ENCODE measurements at places on chromosomes 16 and 17. TPM values are rescaled to one million over a fixed set of nuclear protein-coding genes. Genes with fewer than 3 reads are reported as not detected.

DNA sequence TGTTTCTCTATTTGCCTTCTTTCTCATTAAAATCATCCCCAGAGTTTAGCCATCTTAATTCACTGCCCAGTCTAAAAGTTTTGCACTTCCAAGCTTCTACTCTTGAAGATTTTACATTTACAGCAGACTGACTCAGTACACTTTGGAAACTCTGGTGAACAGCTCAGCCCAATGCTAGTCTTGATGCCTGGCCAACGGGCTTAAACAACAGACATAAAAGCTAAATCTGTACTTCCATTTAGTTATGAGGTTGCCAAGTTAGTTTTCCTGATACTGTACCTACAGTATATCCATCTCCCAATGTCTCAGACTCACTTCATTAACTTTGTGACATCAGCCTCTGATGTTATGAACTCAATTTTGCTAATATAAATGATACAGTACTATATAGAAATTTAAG is 891.8 kb upstream of the SOX9 start:
- DNase-seq = no peak

CCL3 gene
- total RNA-seq = 0.30 TPM

- DNase-seq = no peak
Observed at GRCh38 chr16:17106243-17106791, 364.4 kb downstream of the XYLT1 start.

AOC2 gene
- total RNA-seq = 0.49 TPM

DNA sequence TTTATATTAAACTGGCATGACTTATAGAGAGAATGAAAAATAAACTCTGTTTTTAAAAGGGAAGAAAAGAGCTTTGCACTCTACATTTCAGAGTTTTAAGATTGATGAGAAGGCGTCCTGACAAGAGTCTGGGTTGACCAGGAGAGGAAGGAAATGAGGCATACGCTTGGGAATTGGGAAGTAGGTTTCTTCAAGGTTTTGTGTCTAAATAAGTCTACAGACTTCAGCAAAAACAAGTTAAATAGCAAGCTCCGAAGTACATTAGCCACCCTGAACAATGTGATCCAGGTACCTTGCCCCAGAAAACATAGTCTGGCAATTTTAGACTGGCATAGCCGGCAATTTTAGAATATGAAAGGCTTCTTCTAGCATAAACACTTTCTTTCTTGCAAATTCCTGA is 28.5 kb upstream of the CCDC182 start:
- DNase-seq = no peak

- DNase-seq = no peak
Observed at GRCh38 chr17:37693328-37693727, 50.1 kb upstream of the DDX52 start.

DNA sequence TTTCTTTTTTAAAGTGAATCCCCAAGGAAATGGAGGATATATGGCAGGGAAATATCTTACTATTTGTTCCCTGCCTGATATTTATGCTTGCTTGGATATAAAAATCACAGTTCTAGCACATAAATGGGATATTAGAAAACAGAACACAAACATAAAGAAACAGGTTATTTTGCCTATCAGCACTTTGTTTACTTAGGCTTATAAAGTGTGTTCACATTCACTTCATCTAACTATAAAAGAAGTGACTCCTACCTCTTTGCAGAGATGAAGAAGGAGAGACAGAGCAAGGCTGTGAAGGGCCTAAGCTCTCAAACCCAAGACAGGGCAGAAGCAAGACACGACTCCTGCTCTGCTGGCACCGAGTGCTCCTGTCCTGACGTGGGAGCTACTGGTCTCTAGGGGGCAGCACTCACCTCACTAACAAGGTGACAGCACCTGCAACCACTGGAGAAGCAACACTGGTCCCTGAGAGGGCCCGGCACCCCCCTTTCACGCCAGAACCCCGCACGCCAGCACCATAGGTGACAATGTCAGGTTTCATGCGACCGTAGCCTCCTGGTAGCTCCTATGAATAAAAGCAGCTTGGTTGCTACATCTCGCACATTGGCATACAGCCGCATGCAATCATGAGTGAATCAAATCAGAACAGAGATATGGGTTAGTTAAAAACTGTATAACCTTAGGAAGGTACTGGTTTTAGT is 32.0 kb downstream of the MBTPS1 start:
- DNase-seq = peak; percentile 41

- DNase-seq = peak; percentile 40
Observed at GRCh38 chr17:59093702-59094231, 12.9 kb downstream of the TRIM37 start.

- no peak for DNase-seq
Observed at GRCh38 chr16:89257757-89258465, 40.4 kb downstream of the ZNF778 start.

SNX20 gene
- 1.7 TPM for total RNA-seq

PLXDC1 gene
- total RNA-seq = 9.2 TPM

GRCh38 chr16:66296591-66296990 is 69.9 kb upstream of the CDH5 start:
- DNase-seq = no peak

TEDC2 gene
- 0.25 TPM for total RNA-seq

DNA sequence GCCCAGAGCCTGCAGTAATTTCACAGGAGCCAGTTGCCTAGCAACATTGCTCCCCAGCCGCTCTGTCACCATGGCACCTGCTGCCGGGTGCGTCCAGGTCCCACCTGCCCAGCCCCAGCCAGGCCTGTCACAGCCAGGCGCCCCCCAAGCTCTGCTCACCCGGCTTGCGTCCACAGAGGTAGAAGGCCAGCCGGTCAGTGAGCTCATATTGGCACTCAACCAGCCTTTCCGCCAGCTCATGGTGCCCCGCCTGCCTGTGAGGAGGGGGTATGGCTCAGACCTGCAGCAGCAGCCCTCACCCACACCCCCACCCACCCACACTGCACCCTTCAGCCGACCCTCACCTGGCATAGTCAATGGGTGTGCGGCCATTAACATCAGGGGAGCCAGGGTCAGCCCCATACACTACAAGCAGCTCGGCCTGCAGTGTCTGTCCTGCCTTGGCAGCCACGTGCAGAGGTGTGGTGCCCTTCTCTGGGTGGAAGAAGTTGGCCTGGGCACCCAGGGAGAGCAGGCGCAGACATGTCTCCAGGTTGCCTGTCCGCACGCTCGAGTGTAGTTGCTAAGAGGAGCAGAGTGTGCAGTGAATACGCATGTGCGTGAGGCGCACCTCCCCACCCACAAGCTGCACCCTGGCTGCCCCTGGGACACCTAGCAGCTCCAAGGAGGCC is 7.7 kb downstream of the GIT1 start:
- no peak for DNase-seq

DNA sequence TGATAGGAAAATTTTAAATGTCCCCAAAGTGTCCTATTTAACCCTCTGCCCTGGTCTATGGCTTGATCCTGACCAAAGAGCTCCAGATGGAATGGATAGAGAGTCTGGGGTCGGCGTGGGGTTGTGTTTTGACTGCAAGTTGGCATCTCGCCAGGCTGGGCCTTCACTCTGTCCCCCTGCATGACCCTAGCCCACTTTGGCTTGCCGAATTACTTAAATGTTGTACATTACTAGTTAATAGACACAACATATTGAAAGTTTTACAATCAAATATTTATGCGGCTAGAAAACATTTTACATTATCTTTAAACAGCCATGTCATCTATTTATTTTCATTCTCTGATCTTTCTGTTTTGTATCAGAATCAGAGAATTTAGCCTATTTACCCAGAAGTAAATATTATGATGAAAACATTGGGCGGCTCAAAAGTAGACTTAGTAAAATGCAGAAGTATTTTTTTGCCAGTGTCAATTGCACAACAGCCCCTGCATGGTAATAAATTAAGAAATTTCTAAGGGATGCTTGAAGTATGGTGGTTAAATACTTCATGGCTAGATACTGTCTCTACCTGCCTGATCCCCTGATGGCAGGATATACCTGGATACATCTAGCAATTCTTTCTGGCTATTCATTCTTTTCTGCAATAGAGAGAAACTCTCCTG is 18.8 kb upstream of the MYOCD start:
- DNase-seq = no peak

DNA sequence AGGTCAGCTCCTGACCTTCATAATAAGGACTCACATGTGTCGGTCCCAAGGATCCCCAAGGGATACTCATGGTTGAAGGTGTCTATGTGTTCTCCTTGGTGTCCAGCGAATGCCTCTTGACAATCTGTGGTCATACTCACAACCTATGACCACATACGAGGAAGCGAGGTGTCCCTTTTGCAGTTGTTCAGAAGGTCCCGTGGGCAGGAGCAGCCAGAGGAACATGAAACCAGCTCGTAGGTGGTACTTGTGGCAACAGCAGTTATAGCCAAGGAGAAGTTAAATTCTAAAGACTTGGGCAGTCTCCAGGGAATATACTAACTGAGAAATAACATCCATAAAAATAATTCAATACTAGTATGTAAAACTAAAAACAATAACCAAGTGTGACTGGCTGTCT is 685.3 kb downstream of the WWOX start:
- no peak for DNase-seq

DNA sequence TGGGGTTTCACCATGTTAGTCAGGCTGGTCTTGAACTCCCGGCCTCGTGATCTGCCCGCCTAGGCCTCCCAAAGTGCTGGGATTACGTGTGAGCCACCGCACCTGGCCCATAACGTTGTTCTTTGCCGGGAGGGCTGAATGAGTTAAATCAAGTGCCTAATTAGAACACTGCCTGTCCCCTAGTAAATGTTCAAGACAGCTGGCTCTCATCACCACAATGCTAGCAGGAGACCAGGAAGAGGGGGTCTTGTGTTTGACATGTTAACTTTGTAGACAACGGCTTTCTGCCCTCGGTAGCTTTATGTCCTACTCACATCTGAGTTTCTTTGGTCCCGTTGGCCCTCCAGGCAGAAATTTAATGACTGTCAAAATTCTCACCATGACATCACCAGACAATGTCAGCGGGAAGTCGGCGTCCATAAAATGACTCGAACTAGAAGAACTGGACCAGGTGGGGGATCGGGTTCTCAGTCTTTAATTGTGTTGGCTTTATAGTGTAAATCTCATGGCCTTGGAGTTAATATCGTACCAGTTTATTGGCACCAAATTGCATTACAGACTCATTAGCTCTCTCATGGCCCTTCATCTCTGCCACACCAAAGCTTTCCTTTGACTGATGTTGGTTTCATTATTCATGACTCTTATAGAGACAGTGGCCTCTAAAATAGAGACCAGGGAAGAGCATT is 11.4 kb upstream of the ITPRIPL2 start:
- no peak for DNase-seq

SMIM22 gene
- total RNA-seq = not detected

GRCh38 chr16:27708651-27709050 is 158.7 kb downstream of the KATNIP start:
- no peak for DNase-seq

- no peak for DNase-seq
Observed at GRCh38 chr17:55056526-55056925, 88.0 kb downstream of the STXBP4 start.

DNA sequence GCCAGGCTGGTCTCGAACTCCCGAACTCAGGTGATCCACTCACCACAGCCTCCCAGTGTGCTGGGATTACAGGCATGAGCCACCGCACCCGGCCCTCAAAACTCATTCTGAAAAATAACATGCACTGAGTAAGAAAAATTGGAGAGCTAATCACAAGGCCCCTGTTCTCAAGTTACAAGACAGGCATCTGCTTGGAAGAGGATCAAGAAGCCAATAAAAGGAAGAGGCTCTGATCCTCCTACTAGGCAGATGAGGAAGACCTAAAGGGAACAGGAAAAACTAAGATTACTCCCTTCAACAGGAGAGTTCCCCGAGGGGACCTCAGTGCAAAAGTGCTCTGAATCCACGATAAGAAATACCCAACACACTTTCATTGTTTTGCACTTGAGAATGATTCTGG is 18.4 kb downstream of the BLMH start:
- no peak for DNase-seq

GRCh38 chr16:51401673-51402072 is 250.6 kb upstream of the SALL1 start:
- no peak for DNase-seq

ST6GALNAC1 gene
- total RNA-seq = 3.6 TPM

ITFG1 gene
- total RNA-seq = 22.6 TPM

- no peak for DNase-seq
Observed at GRCh38 chr17:7634384-7634783, 4.4 kb downstream of the SHBG start.

- no peak for DNase-seq
Observed at GRCh38 chr16:25812215-25812614, 120.5 kb downstream of the HS3ST4 start.

OR1A1 gene
- total RNA-seq = not detected

DNA sequence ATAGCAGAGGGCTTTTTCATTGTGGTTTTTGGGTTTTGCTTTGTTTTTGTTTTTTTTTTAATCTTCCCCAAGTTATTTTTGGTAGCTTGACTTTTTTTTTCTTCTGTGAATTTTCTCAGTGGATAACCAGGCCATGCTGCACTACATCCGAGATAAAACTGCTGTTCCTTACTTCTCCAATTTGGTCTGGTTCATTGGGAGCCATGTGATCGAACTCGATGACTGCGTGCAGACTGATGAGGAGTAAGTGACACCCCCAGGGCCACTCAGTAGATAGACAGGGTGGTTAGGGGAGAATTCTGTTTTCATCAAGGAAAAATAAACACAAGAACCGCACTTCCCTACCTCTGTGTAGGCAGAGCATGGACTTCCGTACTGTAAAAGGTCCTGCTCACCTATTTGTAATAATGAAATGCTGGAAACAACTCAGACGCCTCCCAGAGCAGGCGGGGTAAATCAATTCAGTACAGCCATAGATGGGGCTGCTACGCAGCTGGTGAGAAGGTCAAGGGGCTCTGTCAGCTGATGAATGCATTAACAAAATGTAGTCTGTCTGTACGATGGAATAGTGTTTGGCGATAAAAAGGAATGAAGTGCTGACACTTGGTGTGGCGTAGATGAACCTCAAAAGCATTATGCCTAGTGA is 28.6 kb downstream of the CLEC16A start:
- no peak for DNase-seq

TM4SF5 gene
- total RNA-seq = not detected

GAST gene
- total RNA-seq = not detected

TMEM204 gene
- total RNA-seq = 7.5 TPM

GRCh38 chr17:50677851-50678375 is 29.8 kb downstream of the ANKRD40 start:
- no peak for DNase-seq

- no peak for DNase-seq
Observed at GRCh38 chr17:29560316-29560715, 6.5 kb downstream of the ABHD15 start.

- DNase-seq = peak; percentile 55
Observed at GRCh38 chr17:28748852-28749515, 5.2 kb downstream of the TRAF4 start.

- DNase-seq = no peak
Observed at GRCh38 chr17:43550754-43551153, 4.6 kb upstream of the ETV4 start.

DNA sequence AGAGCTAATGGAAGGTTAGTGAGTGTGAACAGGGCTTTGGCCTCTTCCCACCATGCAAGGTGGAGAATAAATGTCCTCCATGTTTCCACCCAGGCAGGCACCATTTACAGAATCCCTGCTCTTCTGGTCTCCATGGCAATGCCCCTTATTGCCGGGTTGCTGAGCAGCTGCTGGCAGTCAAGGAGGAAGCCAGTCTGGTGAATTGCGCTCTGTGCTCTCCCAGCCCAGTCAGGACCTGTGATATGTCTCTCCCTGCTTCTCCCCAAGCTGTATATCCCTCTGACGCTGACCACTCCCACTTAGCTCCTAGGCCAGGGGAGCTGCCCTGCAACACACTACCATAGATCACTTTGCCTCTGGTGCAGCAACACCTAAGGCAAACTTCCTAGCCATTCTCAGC is 402.1 kb upstream of the ERCC4 start:
- no peak for DNase-seq

- DNase-seq = no peak
Observed at GRCh38 chr17:41896726-41897125, 22.0 kb downstream of the ACLY start.

GRCh38 chr17:278055-278675 is 74.4 kb downstream of the RPH3AL start:
- no peak for DNase-seq

All from psoas muscle (tissue), 8 donors.